Putamen (tissue), 1 donor: ENCODE measurements at places on chromosomes 11 and 22.

- no peak for DNase-seq
Observed at GRCh38 chr22:42452456-42452855, 20.3 kb upstream of the NFAM1 start.

- no peak for DNase-seq
Observed at GRCh38 chr11:1453611-1454034, 33.0 kb downstream of the MOB2 start.

DNA sequence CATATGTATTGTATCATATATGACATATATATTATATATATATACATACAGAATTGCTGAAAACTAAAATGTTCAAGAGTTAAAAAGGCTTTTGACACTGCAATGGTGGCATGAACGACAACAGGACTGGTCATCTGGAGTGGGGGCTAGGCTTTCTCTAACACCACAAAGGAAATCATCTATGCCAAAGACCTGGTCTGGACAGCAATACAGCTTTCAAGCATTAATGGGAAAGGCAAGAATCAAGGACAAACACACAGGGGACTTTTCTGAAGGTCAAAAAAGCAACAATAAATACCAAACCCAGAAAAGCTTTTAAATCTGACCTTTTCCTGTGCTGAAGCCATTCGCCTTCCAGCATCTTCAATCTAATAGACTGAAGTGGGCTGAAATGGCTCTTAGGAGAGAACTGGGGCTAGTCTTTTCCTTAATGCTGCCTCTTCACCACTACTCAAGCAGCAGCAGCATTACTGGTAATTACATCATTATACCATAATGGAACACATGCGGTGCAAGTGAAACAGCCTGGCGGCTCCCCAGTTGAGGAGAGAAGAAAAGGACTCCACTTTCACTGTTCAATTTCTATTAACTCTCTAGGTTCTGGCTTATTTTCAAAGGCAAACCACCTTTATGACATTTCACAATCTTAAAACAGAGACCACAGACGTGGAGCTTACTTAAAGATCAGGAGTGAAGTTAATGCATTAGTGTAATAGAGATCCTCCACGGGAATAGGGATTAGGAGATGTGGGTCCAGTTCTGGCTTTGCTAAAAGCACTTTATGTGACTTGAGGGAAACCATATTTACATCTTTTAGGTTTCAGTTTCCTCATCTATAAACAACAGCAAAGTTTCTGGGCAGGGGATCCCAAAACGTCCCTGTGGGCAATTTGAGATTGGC, 63.0 kb downstream of the GAB2 start:
- no peak for DNase-seq

GRCh38 chr11:88332851-88333250, 4.7 kb downstream of the CTSC start:
- no peak for DNase-seq

GRCh38 chr22:43652845-43653244, 159.3 kb downstream of the EFCAB6 start:
- DNase-seq: no peak

DNA sequence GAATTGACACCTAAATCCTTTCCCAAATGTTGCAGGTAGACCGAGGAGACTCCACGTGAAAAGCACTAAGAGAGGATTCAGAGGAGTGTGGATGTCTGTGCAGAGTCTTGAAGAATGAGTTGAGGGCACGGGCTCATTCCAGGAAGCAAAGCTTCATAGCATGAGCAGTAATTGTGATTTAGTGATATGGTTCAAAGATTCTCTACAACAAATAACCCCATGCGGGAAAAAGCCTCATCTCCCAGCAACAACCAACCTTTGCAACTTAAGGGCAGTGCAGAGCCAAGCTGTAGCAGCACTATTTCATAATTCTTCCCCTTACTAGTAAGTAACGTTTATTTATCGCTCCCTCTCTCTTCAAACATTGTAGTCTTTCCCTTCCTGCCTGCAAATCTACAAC, 87.5 kb upstream of the CLMP start:
- no peak for DNase-seq

DNA sequence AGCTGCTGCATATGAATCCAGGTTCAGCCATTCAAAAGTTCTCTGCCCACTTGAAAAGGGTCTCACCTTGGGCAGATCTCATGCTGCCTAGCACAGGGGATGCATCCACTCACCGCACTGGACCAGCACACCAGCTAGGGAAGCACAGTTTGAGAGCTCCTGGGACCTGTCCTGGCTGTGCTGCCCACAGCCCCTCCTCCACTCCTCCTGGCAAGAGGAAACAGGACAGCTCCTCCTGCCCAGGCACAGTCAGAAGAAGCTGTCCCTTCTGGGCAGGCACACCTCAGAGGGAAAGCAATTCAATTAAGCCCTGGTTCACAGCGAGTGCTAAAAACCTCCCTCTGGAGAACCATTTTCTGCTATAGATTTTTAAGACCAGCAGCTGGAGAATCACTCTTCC, 146.7 kb downstream of the ST3GAL4 start:
- no peak for DNase-seq

- DNase-seq: peak; percentile 27
Observed at GRCh38 chr11:58788355-58789023, 56.0 kb downstream of the GLYATL2 start.

DNA sequence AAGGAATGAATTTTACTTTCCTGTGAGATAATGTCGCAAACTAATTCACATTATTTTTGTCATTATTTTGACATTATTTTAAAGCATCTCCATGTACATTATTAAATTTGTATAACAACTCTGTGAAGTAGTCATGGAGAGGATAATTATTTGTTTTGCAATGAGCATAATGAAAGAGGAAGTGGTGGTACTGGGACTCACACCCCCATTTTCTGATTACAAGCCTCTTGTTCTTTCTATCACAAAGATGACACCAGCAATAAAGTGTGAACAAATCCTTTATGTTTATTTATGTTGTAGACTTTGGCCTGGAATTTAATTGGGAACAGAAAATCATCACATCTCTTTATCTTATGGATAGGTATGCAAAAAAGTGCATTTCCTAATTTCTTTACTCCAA, 522.6 kb downstream of the TMEM135 start:
- DNase-seq: no peak

- DNase-seq: no peak
Observed at GRCh38 chr11:65300621-65301275, 13.9 kb upstream of the CDC42EP2 start.

- DNase-seq: no peak
Observed at GRCh38 chr22:28328756-28329155, 350.9 kb downstream of the TTC28 start.

DNA sequence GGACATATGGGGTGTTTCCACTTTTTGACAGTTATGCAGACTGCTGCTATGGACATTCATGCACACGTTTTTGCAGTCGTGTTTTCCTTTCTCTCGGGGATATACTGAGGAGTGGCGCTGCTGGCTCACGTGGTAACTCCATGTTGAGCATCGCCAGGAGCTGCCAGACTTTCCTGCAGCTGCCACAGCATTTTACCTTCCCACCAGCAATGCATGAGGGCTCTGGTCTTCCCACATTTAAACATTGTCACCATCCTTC, 95.4 kb downstream of the TBC1D22A start:
- no peak for DNase-seq

DNA sequence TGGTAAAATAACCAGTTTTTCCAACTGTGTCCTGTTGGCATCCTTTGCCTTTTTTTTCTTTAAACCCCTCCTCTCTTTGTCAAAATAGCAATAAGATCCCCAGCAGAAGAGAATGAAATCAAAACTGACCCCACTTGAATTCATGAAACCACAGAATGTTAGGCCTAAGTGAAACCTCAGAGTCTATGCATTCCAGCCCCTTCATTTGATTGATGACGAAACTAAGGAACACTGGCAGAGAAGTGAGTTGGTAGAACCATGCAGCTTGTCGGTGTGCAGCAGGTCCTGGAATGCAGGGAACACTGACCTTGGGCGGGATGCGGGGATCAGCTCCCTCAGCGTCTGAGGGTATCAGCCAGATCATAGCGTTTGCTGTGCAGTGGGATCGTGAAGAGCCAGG, 57.5 kb downstream of the GRK3 start:
- DNase-seq: no peak

DNA sequence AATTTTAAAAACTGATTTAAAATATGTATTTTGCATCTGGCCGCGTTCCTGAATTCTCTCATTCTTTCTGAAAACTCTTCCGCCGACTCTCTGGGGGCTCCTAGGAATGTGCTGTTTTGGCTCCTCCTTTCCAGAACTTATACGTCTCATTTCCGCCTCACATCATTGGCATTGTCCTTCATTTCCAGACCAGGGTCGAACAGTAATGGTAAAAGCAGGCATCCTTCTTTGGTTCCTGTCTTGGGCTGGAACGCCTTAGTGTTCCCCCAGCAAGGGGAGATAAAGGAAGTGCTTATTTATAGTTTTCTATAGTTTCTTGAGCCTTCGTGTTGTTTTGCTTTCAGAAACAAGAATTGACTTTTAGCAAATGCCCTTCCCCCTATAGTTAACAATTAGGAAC, 10.9 kb upstream of the TNNT3 start:
- DNase-seq: no peak

GRCh38 chr11:47538741-47539565, 14.0 kb downstream of the CELF1 start:
- DNase-seq: no peak

DNA sequence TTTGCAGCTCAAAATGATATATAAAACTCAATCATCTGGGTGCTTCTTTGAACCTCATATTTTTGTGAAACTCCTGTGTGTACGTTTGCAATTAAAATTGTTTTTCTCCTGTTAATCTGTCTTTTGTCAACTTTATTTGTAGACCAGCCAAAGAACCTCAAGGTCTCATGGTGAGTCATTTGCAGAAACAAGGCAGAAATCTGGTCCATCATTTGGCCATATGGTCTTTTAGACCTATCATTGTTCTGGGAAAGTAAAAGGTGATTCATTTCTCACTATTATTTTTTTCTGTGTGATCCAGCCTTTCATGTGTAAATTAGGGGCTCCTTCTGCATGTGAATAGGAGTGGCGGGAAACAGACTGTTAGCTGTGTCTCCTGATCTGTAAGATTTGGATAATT, 399.1 kb upstream of the DDI1 start:
- DNase-seq: no peak

DNA sequence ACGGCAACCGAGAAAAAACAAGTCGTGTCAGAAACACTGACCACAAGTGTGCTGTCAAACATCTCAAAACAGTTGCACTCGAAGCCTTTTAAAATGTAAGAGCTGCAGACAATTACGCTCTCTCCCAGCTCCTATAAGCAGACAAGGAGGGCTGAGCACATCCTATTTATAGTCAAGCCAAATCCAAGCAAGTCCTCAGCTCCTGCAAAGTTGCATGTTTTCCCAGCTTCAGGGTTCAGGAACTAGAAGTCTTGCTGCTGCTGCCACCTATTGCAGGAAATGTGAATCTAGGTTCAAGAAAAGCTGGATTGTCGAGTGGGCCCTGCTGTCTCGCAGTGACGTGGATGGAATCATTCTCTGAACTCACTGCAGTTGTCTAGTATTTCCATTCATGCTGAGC, 15.5 kb downstream of the EFCAB6 start:
- DNase-seq: peak; percentile 73

DNA sequence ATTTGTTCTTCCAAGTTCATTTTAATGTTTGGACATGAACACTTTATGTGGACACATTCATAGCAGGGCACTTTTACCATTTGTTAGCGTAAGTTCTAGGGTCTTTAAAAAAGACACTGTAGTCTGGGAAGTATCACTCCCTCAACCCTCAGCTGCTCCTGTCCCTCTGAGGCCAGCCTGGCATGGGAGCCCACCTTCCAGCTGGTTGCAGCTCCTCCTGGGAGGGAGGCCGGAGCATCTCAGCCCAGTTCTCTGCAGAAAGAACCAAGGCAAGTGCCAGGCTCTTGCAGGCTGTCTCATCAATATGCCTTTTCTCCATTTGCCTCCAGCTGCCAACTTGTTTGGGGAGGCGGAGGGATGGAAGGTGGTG, 150.6 kb downstream of the OPCML start:
- no peak for DNase-seq

GRCh38 chr11:121722431-121723245, 269.9 kb upstream of the SORL1-AS1 start:
- peak; percentile 98 for DNase-seq

DNA sequence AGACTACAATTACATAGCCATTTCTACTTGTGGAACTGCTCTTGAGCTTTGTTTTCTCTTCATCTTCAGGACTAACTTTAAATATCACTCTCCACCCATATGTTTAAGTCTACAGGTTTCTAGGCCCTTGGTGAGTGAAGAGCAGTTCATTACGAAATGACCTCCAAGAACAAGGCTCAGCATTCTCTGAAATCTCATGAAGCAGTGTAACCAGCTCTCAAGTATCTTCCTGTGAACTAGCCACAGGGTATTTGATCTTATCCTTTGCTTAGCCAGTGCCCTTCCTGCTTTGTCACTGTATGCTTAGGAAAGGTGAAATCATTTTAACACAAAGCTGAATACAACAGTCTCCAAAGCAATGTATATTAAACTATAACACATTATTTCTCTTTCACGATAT, 20.4 kb upstream of the LYVE1 start:
- no peak for DNase-seq

DNA sequence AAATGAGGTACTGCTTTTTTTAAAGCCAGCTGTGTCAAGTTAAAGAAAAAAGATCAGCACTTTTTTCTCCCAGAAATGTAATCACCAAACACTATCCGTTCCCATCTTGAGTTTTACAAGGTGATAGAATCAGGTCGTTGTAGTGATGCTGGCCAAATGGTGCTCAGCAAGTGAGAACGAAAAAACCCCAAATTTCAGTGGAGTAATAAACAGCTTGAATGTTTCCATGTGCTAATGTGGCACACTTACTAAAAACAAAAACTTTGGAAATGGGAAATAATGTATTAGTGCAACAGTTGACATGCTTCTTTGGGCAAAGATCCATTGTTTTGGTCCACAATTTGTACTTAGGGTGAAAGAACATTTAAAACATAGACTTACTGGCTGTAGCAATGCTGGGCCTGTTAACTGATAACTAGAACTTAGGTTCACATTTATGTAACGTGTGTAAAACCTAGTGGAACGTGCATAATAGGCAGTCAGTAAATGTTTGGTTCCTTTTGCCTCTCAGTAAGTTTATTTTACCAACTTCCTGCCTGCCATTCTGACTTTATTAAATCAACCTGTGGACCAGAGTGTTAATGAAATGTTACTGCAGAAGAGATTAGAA, 15.4 kb upstream of the GDPD4 start:
- no peak for DNase-seq

DNA sequence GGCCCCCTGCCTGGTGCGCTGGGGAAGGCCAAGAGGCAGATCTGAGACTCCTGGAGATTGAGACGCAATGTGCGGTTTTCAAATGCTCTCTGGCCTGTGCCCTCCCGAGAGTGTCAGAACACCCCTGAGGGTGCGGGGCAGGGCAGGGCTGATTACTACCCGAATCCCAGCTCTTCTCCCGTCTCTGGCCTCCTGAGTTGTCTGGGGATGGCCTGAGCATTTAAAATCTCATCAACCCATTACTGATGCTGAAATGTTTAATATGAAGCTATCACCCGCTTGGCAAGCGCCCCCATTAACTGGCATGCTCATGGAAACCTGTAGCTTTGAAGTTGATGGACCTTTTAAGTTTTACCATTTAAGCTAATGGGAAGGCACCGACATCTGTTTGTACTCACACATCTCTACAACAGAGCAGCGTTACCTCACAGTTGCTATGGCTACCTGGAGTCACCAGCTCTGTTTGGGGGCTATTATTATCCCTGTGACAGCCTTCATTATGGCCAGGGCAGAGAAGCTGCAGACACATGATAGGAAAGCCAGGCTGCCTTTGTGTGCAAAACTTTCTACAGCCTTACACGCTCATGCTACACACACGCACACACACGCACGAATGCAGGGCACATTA, 3.6 kb upstream of the MB start:
- no peak for DNase-seq

- no peak for DNase-seq
Observed at GRCh38 chr11:133107136-133107535, 425.2 kb downstream of the OPCML start.

GRCh38 chr11:19800714-19801519, 88.3 kb downstream of the NAV2 start:
- DNase-seq: no peak
